CD8-positive, alpha-beta T cell (primary cell): ENCODE measurements at places on chromosomes 12 and 14.

DNA sequence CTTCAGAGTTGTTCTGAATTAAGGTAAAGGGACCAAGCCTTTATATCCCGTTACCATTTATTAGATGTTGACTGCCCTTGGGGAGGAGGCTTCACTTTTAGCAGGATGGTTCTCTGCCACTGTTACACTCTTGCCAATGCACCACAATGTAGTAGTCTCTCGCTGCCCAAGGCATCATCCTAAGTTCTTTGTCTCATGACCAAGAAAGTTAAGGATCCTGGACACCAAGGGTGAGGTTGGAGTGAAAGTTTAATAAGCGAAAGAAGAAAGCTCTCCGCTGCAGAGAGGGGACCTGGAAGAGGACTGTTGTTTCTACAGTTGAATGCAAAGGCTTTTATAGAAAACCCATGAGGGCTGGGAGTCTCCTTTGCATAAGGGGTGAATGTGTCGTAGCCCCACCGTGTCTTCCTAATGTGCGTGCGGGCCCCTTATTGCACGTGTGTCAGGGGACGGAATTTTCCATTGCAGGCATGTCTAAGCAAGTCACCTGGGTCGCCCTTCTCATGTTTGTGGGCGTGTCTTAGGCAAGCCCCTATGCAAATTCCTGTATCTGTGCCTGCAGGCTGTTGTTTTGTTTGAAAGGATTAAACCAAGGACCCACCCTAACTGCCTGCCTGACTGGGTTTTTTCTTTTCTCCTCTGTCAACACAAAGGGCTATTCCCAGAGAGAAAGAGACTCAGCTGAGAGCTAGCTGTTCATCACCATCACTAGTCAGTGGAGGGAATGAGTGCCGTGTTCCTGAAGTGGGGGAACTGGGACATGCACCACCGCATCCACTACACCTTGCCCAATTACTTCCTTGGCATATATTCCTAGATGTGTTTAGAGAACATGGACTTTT, 17.6 kb upstream of the RNASE1 start:
- DNase-seq, result no peak

- no peak for DNase-seq
Observed at GRCh38 chr12:1890119-1890703, 28.2 kb downstream of the CACNA2D4 start.

DNA sequence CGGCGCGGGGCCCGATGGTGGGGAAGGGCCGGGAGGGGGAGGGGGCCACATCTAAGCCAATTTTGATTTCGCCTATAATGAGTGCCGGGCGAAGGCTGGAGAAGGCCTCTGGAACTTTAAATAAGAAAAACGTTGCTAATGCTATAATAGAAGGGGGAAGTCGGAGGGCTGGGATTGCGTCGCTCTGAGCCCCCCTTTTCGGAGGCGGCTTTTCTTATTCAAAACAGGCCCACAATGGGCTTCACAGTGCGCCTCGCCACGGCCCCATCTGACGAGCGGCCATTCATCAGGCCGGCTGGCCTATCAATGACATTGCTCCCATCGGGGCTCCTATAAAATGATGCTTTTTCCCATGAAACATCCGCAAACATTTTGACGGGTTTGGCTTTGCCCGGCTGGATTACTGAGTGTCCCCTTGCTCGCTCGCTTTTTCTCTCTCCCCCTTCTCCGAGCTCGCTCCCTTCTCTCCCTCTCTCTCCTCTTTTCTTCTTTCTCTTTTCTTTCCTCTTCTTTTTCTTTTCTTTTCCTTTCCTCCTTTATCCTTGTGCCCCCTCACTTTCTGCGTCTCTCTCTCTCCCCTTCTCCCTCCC, at the start of gene RFX4:
Gene RFX4 (plus strand): TSS at position 364 of the 590 bp plus-strand sequence. CDS start 317 bp downstream, outside the sequence.
- no peak for DNase-seq

DNA sequence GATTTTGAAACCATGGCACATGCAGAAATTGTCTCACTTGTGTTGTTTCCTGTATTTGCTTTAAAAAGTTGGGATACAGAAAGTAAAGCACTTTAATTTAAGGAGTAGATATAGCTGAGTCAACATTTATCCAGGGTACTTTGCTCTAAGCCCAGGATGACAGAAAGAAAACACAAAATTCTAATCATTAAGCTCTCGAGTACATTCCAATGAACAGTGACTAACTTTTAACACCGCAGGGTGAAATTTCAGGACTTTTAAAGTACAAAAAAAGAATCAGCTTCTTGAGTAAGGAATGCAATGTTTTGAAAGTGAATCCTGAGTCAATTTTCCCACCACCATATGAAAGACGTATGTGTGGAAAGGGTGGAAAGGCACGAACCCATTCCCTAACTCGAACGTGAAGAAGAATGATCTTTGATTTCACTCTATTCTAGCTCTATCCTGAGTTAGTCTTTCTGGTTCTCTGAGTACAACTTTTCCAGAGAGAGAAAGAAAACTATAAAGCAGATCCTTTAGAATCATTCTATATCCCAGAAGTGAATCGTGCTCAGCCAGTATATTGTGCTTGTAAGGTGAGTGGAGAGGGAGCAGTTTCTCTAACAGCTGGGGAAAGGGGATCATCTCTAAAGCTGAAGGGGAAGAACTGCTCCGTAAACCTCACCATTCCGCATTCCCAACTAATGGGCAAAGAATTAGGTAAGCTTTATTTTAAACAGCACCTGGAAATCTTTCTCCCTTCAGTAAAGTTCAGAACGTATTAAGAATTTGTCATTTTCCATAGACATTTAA, 779.0 kb upstream of the FLRT2 start:
- DNase-seq, result no peak

GRCh38 chr12:57822392-57823130, 4.0 kb upstream of the AVIL start:
- DNase-seq, result no peak

- no peak for DNase-seq
Observed at GRCh38 chr14:100573757-100574641, 13.2 kb downstream of the BEGAIN start.

GRCh38 chr12:51005671-51006070, 20.5 kb downstream of the SLC11A2 start:
- no peak for DNase-seq

GRCh38 chr12:123991372-123991951, 18.4 kb downstream of the ZNF664 start:
- no peak for DNase-seq

DNA sequence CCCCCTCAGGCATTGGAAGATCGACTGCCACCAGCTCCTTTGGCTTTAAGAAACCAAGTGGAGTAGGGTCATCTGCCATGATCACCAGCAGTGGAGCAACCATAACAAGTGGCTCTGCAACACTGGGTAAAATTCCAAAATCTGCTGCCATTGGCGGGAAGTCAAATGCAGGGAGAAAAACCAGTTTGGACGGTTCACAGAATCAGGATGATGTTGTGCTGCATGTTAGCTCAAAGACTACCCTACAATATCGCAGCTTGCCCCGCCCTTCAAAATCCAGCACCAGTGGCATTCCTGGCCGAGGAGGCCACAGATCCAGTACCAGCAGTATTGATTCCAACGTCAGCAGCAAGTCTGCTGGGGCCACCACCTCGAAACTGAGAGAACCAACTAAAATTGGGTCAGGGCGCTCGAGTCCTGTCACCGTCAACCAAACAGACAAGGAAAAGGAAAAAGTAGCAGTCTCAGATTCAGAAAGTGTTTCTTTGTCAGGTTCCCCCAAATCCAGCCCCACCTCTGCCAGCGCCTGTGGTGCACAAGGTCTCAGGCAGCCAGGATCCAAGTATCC, 288.7 kb downstream of the NAV3 start:
- DNase-seq, result no peak

DNA sequence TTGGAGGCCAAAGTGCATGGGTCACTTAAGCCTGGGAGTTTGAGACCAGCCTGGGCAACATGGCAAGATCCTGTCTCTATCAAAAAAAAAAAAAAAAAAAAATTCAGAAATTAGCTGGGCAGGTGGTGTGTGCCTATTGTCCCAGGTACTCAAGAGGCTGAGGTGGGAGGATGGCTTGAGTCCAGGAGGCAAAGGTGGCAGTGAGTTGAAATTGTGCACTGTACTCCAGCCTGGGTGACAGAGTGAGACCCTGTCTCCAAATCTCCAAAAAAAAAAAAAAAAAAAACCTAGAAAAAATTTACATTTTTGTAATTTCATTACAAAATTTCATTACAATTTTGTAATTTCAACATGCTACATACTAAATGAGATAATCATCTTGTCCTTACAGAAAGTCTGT, 42.7 kb downstream of the SYNE2 start:
- DNase-seq, result no peak

DNA sequence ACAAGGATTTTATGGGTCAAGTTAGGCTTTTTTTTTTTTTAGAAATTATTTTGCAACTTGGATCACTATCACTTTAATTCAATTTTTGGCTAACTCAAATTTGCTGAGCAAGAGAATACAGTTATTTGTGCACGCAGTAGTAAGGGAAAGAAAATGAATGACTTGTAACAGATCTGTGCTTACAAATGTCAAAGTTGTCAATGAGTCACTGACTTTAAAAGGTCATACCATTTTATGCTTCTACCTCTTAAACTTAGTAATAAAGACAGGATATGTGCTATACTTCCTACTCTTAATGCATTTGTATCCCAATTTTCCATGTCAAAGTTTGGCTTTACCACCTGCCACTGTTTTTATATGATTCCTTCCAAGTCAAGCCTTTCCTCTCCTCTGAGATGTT, 131.1 kb upstream of the FBXO33 start:
- no peak for DNase-seq

GRCh38 chr14:75662966-75663365, 1.9 kb downstream of the TTLL5 start:
- DNase-seq, result no peak

GRCh38 chr12:43832463-43833168, 3.3 kb upstream of the TMEM117 start:
- DNase-seq, result no peak

- DNase-seq, result no peak
Observed at GRCh38 chr14:104879201-104879982, 14.3 kb downstream of the CEP170B start.

GRCh38 chr14:24978862-24979724, 70.9 kb downstream of the STXBP6 start:
- no peak for DNase-seq

- no peak for DNase-seq
Observed at GRCh38 chr14:89013698-89014568, 189.5 kb downstream of the TTC8 start.

DNA sequence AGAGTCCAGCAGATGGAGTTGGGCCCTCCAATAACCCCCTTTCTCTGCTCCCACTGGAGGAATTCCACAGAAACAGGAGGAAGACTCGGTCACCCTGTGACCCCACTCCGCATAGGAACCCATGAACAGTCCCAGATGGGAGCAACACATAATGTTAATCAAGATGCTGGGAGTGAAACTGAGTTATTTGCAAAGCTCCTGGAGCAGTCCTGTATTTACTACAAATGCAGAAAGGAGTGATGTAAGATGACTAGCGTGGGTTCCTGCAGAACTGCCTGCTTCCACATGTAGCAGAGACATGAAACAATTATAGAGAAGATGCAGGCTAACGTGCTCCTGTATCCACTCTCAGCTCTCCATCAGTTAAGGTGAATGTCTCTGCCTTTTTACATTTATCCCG, 274.7 kb downstream of the FOXN3 start:
- no peak for DNase-seq

DNA sequence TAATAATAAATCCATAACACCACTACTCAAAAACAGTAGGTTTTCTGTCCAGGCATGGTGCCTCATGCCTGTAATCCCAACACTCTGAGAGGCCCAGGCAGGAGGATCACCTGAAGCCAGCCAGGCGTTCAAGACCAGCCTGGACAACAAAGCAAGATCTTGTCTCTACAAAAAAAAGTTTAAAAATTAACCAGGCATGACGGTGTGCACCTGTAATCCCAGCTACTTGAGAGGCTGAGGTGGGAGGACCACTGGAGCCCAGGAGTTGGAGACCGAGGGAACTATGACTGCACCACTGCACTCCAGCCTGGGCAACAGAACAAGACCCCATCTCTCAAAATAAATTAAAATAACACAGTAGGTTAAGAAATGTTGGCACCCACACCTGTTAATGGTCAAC, 44.5 kb upstream of the AP4S1 start:
- DNase-seq, result no peak

- DNase-seq, result no peak
Observed at GRCh38 chr12:100752841-100753240, 41.7 kb upstream of the ANO4 start.

- no peak for DNase-seq
Observed at GRCh38 chr12:131892711-131893604, 1.5 kb upstream of the ULK1 start.

DNA sequence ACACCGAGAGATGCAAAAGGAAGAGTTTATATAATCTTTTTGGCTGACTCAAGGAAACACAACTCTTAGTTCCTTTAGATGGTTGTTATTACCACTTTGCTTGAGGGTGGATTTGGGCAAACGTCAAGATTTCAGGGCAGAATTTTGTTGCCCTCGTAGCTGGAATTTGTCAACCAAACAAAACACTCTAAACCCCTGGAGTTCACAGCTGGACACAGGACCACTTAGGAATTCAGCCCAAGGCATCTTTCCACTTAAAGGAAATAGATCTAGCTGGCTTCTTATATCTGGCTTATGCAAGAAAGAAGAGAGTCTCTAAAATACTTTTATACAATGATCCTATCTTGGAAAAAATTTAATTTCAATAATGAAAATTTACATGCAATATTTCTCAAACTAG, 237.8 kb upstream of the LRIG3 start:
- DNase-seq, result no peak

- DNase-seq, result no peak
Observed at GRCh38 chr14:69699748-69700303, 67.1 kb upstream of the SRSF5 start.

- peak; percentile 80 for DNase-seq
Observed at GRCh38 chr14:49687942-49688700, at the start of gene POLE2. POLE2 (minus strand) TSS chr14:49688214; CDS start chr14:49688203, 11 bp downstream.

GRCh38 chr12:30930641-30931040, 4.1 kb downstream of the TSPAN11 start:
- DNase-seq, result no peak

DNA sequence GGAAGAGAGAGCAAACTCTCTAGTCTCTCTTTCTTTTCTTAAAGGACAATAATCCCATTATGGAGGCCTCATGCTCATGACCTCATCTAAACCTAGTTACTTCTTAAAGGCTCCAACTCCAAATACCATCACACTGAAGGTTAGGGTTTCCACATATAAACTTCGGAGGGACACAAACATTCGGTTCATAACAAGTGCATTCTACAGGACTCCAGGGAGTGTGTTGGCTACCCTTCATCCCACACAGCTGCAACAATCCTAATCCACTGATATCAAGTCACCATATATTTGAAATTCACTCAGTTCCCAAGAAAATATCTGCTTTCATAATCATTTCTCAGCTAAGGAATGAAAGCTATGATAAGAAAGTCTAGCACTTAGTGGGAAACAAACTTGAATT, 265.9 kb upstream of the PLEKHG7 start:
- no peak for DNase-seq

DNA sequence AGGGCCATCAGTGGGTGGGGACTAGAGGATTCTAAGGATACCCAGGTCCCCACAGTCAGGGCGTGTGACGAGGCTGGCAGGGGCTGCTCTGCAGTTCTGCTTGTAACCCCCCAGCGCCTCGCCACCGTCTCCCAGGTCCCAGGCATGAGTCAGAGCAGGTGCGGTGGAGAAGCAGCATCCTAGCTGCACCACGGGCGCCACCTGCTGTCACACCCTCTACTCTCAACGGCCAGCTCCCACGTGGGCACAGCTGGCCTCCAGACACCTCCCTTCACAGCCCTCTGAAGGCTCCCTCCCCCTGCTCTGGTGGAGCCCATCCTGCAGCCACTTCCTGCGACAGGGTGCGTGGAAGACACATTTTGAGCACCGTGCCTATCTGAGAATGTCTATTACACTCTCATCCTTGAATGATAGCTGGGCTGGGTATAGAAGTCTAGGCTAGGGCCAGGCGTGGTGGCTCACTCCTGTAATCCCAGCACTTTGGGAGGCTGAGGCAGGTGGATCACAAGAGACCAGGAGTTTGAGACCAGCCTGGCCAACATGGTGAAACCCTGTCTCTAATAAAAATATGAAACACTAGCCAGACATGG, 6.9 kb upstream of the NUDT14 start:
- no peak for DNase-seq
